ENCODE measurements at places on chromosomes 2 and 18.

DNA sequence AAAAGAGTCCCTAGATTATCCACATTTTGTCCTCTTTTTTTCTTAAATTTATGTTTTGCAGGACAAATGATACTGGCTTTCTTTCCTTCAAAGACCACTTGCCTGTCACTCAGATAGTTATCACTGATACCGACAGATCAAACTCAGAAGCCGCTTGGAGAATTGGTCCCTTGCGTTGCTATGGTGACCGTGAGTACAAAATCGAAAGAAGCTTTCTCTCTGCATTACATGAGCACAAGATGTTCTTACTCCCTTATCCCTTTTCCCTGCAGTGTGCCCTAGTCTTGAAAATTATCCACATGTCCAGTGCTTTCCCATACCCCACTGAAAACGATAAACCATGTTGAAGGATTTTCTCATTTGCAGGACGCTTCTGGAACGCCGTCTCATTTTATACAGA, 738.5 kb downstream of the CNTNAP5 start:
- DNase-seq = no peak

GRCh38 chr2:236604575-236605344, 35.1 kb downstream of the ACKR3 start:
- DNase-seq = no peak

DNA sequence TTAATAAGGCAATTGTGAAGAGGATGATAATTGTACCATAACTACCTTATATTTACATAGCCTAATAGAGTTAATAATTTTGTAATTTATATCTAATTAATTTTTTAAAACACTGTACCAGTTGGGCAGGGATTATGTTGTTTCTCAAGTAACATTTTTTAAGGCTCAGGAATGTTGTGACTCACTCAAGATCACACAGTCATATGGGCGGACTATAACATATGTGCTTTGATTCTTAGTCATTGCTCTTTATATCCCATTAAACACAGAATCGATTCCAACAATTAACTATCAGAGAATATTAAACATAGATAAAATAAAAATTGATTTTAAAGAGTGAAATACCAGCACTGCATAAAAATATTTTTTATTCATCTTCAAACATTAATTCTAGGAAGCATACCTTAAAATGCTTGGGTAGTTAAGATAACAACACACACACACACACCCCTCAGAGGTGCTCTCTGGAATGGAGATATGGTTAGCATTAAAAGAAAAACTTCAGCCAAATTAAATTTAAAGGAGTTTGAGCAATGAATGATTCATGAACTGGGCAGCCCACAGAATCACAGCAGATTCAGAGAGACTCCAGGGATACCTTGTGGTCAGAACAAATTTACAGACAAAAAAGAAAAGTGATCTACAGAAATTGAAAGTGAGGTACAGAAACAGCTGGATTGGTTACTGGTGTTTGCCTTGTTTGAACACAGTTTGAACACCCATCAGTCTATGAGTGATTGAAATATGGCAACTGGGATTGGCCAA, 869.4 kb upstream of the ID2 start:
- DNase-seq = no peak

- no peak for DNase-seq
Measured at GRCh38 chr2:177403838-177404237, 11.3 kb downstream of the AGPS start.

- DNase-seq = no peak
Measured at GRCh38 chr2:170554278-170554955, 160.7 kb upstream of the SP5 start.

- peak; percentile 17 for DNase-seq
Measured at GRCh38 chr2:134304394-134305108, 50.7 kb downstream of the MGAT5 start.

DNA sequence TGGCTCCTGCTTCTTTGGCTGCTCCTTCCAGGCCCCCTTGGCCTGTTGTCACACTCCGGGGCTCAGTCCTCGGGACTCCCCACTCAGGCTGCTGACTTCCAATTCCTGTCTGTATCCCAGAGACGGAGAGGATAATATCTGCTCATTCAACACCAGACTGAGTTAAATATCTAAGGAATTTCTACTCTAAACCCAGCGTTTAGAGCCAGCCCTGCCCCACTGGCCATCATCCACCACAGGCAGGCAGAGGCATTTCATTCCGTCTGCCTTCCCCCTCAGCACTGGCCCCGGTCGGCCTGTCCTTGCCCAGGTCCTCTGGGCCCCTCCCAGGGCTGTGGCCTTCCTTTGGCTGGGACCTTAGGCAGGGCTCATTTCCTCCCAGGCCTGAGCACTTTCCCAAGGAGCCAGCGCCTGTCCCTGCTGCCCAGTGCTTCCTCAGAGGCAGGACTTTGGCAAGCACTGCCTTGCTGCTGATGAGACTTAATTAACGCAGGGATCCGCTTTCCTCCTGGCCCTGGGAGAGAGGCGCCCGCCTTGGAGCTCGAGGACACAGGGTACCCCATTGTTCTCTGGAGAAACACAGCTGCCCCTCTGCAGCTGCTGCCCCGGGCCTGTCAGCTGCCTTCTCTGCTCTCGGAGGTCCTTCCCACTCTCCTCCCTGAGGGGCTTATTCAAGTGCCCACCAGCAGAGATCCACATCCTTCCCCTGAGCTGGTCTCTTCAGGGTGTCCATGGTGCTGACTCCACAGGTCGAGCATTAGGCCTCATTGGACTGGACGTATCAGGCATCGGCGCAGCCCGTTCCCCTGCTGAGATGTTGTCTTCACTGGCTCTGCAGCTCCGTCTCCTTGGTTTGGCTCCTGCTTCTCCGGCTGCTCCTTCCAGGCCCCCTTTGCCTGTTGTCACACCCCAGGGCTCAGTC, 42.8 kb downstream of the ATOH8 start:
- DNase-seq = no peak

DNA sequence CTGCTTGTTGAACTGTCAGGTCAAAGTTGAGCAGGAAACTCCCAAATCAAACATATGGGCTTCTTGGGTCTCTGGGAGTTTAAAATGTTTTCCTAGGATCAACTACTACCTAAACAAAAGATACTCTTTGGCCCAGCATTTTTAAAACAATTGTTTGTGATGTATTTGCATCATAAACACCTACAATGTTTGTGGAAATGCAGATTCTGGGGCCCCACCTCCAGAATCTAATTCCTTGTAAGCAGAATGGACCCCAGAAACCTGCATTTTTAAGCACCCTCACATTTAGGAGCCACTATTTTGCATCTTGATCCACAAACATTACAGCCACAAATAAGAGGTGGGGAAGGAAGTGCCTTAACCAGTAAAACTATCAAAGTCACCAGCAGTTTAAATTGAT, 104.1 kb downstream of the TMEM131 start:
- DNase-seq = no peak

- no peak for DNase-seq
Measured at GRCh38 chr18:25825979-25826776, 264.2 kb downstream of the SS18 start.

DNA sequence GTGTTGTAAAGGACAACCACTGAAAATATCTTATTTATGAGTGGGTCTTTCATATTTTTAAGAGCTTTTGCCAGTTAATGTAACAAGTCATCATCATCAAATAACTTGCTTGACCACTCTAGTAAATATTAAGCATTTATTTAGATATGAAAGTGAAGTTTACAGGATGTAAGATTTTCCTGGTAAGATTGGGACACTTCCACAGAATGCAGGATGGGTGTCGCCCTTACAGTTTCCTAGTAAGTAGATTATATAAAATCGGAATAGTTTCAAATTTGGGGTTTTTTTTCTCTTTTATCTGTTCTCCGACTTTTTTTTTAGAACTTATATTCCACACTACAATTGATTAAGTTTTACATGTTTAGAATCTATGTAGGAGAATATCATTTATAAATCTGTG, 14.8 kb upstream of the SLC40A1 start:
- DNase-seq = no peak

GRCh38 chr2:144780983-144781382, 261.1 kb upstream of the ZEB2 start:
- DNase-seq = no peak

- DNase-seq = no peak
Measured at GRCh38 chr2:189152483-189152882, 27.1 kb downstream of the COL5A2 start.

- DNase-seq = no peak
Measured at GRCh38 chr2:10253596-10254372, 48.9 kb upstream of the HPCAL1 start.

DNA sequence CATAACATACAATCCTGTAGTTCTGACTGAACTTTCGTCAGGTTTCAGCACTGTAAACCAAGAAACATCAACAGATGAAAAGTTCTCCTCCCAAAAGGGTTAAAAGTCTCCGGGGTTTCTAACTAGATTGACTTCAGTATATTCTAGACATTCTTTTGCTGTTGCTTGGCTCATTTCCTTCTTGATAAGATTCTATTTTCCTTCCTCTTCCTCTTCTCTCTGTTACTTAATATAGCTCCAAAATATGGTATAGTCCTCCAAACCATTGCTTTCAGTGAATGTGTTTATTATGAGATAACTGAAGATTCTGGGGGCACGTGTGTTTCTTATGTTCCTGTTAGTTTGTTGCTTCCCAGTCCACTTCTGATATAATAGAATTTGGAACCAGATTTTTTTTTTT, 46.4 kb upstream of the MAP4K3 start:
- DNase-seq = no peak

DNA sequence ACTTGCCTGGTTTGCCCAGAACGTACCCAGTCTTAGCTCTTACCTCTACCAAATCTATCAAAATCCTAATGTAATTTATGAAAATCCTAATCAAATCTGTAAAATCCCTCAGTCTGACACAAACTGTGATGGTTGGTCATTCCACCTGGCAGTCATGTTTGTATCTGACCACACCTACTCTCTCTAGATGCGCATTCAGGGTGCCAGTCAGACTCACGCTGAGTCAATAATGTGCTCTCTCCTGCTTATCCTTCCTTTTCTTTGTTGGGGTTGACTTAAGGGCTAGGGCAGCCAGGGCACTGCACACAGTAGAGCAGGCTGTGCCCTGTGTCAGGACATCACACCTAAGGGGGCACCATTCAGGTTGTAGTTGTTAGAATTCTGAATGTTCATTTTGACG, 48.5 kb upstream of the PARD3B start:
- DNase-seq = no peak

DNA sequence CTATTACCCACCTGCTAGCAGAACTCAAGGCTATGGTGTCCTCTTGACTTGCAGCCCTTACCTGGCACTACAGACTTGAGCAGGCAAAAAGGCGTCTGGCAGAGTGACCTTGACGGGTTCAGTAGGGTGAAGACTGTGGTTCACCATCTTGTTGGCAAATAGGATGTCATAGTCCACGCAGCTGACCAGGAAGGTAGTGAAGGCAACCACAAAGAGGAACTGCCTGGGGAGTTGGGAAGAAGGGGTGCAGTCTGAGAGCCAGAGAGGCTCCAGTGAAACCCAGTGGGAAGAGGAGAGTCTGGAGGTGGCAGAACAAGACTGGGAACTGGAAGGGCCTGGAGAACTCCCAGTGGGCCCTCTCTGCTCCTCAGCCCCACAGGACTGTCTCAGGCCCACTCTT, 4.1 kb downstream of the ATG9A start:
- no peak for DNase-seq

DNA sequence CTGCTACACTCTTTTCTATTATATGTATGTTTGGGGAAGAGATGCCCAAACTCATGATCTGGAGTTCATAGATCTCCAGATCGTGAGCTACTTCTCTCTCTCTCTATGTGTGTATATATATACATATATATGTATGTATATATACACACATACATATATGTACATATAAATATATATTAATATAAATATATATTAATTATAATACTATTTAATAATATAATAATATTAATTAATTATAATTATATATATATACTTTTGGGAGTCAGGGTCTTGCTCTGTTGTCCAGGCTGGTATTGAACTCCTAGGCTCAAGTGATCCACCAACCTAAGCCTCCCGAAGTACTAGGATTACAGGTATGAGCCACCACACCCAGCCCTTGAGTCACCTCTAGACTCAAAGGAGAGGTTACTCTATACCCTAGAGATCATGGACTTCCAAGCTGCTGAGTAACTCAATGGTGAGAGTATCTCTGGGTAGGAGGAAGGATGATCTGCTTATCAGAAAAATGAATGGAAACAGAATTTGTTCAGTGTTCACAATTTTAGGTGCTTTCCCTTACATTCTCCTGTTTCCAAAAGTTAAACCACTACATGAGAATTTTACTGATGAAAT, 463.5 kb upstream of the TRIB2 start:
- no peak for DNase-seq

Data from NCI-H2029 treated with DMSO at 0.1 percent for 48 hours (cell line).